ENCODE measurements at places on chromosomes 6 and 20. TPM values are rescaled to one million over a fixed set of nuclear protein-coding genes. Genes with fewer than 3 reads are reported as not detected.

DNA sequence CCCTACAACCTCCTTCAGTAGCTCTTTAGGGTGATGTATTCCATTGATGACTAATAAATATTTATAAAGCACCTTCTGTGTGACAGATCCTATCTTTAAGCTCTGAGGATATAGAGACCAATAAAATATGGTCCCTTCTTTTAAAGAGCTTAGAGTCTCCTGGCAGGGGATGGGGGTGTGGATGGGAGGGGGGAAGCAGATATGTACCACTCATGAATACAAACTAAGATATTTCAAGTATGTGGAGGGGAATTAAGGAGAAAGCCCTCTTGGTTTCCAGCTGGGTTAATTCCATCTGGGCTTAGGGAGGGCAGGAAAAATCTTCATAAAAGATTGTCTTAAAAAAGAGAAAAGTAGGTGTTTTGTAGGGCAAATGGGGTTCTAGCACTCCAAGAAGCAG is 21.6 kb upstream of the FBXO9 start:
- no peak for DNase-seq

GRCh38 chr6:133945158-133945557 is 7.9 kb upstream of the TBPL1 start:
- DNase-seq: no peak

GRCh38 chr6:71292001-71292400 is 3.4 kb downstream of the OGFRL1 start:
- DNase-seq: no peak

GRCh38 chr6:167757249-167757648 is 69.5 kb upstream of the AFDN start:
- DNase-seq: no peak

DNA sequence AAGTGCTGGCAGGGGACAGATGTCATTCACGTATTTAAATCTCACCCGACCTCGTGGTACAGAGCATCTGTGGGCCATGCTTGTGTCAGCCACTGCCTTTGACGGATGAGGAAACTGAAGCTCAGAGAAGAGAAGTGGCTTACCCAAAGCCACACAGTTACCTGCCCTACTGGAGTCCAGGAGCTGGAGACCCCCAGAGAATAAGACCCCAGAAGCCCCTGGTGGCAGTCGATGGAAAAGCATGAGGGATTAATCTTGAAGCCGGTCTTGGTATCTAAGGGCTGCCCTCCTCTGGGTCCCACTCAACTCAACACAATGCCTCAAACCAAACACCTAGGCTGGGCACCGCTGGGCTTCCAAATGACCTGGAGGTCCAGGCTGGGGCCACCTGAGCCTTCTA is 83.1 kb downstream of the GRM4 start:
- no peak for DNase-seq

GRCh38 chr20:62893700-62894099 is 32.1 kb upstream of the TCFL5 start:
- no peak for DNase-seq

DNA sequence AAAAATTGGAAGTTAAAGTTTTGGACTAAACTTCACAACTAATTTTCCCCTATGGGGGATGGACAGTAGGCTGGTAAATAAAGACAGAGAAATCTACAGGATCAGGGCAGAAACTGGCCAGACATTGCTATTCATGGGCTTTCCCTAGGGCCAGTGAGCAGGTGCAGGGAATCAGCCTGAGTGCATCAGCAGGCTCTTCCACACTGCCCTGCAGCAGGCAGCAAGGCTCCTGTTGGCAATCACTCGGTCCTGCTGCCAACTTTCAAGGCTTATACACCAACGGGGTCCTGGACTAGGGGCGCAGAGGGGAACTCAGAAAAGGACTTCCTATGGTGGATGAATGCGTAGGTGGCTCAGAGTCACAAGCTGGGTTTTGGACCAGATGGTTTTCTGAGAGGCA is 59.8 kb upstream of the NHSL1 start:
- no peak for DNase-seq

GRCh38 chr6:43859213-43859612 is 89.2 kb downstream of the VEGFA start:
- no peak for DNase-seq

GRCh38 chr6:84390851-84391250 is 163.4 kb upstream of the CEP162 start:
- no peak for DNase-seq

- no peak for DNase-seq
Observed at GRCh38 chr6:52475307-52475706, 55.2 kb downstream of the EFHC1 start.

DNA sequence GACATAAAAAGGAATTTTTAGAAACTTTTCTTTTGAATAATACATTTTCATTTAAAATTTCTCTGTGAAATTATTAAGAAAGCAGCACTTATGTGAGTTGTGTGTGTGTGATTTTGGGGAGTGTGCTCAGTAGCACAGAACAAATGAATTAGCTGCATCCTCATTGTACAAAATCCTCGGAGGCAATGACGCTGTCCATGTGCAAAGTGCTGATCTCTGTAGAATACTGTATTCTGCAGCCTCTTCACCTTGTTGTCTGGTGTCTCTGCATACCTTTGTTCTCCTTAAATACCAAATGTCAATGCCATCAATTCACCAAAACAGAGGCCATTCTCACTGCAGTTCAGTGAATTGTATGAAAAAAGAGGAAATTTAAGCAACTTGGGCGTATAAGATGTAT is 838.4 kb downstream of the QKI start:
- DNase-seq: no peak

- no peak for DNase-seq
Observed at GRCh38 chr20:14758356-14758755, 420.9 kb upstream of the FLRT3 start.

Gene ELOVL4
- 0.25 TPM for total RNA-seq

Gene RMND1
- total RNA-seq: 17.2 TPM

Gene PTK6
- total RNA-seq: not detected
